ENCODE measurements at places on chromosomes 6 and 20.

DNA sequence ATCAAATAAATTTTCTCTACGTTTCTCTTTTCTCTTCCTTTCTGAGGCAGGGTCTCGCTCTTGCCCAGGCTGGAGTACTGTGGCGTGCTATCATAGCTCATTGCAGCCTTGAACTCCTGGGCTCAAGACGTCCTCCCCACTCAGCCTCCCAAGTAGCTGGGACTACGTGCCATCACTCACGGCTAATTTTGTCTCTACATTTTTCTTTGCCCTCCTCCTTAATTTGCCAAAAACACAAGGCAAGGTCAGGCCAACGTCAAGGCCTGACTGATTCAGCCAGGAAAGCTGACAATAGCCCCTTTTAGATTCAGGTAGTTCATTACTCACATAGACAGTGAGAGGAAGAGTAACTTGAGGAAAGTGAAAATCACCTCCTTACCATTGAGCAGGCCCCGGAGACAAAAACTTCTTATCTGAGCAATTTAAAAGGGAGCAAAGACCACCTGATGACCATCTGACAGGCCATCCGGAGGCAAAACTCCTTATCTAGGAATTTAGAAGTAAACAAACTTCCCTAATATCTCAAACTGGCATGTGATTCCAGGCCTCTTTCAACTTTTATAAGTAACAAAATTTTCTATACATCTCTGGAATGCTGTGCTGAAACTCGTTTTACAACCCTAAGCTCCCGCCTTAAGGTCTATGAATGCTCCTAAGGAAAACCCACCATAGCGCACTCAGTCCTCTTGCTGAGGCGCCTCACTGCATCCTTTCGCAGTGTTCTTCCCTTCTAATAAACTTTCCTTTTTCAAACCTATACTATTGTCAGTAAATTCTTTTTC is 42.1 kb upstream of the SRPK1 start:
- DNase-seq = no peak

- no peak for DNase-seq
Measured at GRCh38 chr6:168216117-168216516, 103.5 kb downstream of the DACT2 start.

DNA sequence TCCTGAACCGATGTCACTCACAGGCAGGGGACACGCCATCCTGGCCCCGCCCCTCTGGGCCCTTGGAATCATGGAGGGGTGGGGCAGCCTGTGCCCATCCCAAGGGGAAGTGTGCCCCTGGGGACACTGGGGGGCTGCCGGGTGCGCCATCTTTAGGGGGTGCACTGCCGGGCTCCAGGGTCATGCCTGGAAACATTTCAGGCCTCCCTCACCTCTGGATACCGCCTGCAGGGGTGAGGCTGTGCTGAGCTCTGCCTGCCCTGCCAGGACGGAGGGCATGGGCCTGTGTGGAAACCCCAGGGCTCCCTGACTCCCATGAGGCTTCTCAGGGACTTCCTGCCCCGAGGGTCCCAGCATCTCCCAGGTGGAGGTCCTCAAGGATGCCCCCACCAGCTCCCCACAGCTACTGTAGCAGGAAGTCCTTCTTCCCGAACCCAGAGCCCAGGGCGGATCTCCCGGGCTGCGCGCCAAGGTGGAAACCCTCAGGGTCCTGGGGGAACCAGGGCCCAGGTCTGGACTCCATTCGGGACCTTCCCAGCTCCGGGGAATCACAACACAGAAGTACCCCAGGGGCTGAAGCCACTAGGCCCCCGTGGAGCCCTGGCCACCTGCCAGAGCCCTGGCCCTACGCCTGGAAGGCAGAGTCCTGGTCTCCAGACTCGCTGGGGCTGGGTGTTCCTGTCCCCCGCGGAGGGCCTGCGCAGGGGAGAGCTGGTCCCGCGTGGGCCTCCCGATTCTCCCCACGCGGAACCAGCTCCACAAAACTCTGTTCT is 15.6 kb downstream of the CHRNA4 start:
- DNase-seq = no peak

DNA sequence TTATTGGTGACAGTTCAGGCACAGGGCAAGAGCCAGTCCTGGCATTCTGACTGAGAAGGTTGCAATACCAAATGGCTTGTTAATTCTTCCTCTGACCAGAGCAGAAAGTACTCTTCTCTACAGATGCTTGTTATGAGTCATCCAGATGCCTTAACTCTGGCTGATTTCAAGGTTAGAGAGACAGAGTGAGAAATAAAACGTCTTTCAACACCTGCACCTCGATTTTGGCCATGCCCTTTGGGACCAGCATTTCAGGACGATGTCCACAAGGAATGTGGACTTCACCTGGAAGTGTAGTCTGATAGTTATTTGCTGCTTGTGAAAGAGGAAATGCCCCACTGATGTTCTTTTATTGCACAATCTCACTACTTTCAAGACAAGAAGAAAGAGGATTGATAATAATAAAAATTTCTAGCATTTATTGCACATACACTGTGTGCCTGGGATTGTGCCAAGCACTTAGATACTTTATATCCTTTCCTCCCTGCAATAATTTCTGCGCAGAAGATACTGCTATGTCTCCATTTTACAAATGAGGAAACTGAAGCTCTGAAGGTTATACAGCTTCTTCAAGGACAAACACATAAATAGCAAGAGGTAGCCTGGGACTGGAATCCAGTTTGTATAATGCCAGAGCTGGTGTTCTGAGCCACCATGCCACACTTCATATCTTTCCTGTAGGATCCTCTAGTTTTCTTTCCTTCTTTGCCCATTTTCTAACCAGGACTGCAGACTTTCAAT is 33.5 kb upstream of the MCM3 start:
- no peak for DNase-seq

GRCh38 chr6:37525460-37526357 is 26.0 kb upstream of the CCDC167 start:
- no peak for DNase-seq

All from left renal pelvis (tissue), 4 donors.